ENCODE measurements at places on chromosomes 7 and 10.

GRCh38 chr10:110498982-110499795 lies 1.5 kb downstream of the DUSP5 start:
- DNase-seq: no peak

GRCh38 chr10:16386855-16387254 lies 50.0 kb upstream of the PTER start:
- no peak for DNase-seq

GRCh38 chr7:40507166-40507565 lies 372.4 kb downstream of the SUGCT start:
- no peak for DNase-seq

- DNase-seq: peak; percentile 59
These were observed 228.8 kb downstream of the BMPER start for GRCh38 chr7:34133983-34134782.

- no peak for DNase-seq
These were observed 86.9 kb upstream of the TNRC18 start for GRCh38 chr7:5510426-5511045.

GRCh38 chr7:104993217-104993862 lies 20.7 kb upstream of the KMT2E start:
- DNase-seq: no peak

All from NCI-H345 (cell line).